ENCODE measurements at places on chromosomes 16 and 17.

DNA sequence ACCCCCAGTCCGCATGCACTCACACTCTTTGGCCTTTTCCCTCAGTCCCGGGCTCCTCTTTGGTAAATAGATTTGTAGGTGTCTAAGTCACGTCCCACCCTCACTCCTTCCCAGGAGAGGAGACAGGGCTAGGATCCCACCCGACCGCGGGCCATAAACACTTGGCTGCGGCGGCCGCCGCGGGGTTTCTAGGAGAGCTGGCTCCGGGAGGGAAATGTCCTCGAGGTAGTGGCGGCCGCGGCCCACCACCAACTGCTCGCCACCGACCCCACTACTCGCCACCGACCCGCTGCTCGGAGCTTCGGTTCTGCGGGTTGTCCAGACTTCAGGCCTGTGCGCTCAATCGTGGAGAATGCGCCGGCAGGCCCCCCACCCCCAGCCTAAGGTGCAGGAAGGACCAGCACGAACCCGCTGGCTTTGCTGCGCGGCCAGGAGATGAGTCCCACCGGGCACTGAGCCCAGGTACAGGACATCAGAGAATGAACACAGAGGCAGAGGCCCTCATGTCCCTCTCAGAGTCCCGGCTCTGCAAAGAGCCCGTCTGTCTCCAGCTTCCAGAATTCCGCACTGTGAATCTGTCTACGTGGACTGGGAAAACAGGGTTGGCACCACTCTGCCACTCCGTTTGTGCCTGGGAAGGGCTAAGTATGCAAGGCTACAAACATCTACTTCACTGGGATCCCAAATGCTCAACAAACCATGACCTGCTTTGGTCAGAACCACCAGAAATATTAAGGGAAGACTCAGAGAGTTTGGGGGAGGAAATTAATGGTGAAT is 2.5 kb downstream of the PRAC2 start:
- peak; percentile 59 for DNase-seq

DNA sequence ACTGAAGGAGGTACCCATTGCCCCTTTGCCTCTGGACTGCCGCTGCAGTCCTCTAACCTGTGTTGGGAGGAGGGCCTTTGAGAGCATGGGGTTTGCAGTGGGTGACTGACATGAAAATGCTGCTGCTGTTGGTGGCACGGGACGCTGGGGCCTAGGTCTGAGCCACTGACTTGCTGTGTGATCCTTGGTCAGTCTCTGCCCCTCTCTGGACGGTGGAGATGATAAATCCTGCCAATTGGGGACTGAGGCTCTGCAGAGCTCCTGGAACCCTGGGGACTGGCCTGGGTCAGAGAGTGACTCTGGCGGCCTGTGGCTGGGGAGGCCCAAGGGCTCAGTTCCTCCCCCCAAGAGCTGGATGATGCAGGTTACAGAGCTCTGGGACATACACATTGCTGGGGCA is 6.1 kb upstream of the PYDC1 start:
- no peak for DNase-seq

- DNase-seq: no peak
Observed at GRCh38 chr16:85635545-85636140, 22.5 kb downstream of the GSE1 start.

GRCh38 chr16:12617401-12617819 is 186.3 kb downstream of the CPPED1 start:
- no peak for DNase-seq

DNA sequence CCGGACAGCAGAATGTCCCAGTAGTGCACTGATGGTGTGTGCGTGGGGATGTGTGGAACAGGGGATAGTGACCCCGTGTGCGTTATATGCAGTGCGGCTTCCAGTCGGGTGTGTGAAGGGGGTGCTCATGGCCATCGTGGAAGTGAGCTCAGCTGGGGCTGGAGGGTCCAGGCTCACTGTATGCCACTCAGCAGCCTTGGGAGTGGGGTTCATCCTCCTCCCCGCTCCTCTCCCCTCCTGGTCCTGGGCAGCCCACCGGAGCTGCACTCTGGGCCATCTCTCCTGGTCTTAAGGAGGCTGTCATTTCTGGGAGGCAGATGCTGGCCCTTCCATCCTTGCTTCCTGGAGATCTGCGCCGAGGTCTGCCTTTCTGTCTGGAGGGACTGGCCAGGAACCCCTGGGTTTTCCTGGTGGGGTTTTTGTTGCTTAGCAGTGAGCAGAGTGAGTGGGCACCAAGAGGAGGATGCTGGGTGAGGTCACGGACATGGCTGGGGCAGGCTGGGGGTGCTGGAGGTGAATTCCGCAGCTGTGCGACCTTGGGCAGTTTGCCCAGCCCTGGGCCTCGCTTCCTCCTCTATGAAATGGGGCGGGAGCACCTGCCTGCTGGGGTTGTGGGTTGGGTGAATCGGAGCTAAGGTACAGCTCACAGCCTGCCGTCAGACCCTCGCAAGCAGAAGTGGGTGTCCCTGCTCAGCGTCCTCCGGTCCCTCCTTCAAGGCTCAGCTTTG is 164.1 kb downstream of the SEC14L1 start:
- DNase-seq: no peak

DNA sequence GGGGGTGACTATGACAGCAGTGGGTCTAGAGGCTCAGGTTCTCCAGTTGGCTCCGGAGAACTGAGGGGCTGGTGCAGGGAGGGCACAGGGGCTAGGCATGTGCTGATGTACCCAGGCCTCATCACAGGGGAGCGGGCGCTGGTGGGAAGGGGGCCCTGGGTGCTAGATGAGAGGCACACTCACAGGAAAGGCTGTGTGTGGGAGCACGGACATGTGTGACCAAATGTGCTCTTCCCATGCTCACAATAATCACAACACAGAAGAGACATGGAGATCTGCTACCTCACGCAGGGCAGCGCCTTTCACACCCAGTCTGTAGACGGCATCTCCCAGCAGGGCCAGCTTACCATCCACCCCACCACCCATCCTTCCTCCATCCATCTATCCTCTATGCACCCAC is 17.4 kb upstream of the RASD1 start:
- no peak for DNase-seq

- no peak for DNase-seq
Observed at GRCh38 chr16:70575376-70575775, 51.8 kb downstream of the SF3B3 start.

- DNase-seq: no peak
Observed at GRCh38 chr16:54006693-54007092, 279.9 kb downstream of the IRX3 start.

- DNase-seq: no peak
Observed at GRCh38 chr17:31915456-31916100, 14.1 kb upstream of the UTP6 start.

- no peak for DNase-seq
Observed at GRCh38 chr16:5336941-5337340, 239.3 kb upstream of the EEF2KMT start.

DNA sequence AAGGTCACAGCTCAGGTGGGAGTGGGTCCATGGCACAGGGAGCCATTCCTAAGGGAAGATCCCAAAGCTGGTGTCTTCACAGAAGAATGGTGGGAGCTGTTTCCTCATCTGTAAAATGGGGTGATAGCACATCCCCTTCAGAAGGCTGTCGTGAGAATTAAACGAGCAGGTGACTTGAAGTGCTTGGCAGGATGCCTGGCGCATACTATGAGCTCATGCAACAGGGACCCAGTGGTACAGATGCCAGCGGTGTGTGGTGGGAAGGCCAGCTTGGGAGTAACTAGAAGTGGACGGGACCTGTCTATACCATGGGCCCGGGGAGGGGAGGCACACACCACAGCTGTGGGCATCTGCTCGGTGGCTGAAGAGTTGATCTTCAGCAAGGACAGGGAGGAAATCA is 189.3 kb upstream of the TNRC6C start:
- DNase-seq: no peak

- no peak for DNase-seq
Observed at GRCh38 chr16:52499060-52499440, 47.9 kb downstream of the TOX3 start.

DNA sequence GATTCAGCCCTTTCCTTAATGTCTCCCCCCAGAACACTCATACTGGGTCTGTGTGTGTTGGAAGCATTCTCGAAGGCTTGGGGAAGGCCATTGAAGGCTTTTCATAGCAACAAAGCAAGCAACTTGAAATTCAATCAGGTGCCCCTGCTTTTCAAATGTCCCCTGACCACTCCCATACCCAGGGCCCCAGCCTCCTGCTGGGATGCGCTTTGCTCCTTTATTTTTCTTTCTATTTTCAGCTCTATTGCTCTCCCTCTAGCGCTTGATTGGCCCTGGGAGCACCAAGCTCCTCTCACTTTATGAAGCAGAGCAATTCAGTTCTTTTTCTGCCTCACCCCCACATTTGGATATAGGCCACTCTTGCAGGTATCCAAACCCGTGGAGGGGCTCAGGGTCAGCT is 92.0 kb downstream of the WSCD1 start:
- DNase-seq: no peak

DNA sequence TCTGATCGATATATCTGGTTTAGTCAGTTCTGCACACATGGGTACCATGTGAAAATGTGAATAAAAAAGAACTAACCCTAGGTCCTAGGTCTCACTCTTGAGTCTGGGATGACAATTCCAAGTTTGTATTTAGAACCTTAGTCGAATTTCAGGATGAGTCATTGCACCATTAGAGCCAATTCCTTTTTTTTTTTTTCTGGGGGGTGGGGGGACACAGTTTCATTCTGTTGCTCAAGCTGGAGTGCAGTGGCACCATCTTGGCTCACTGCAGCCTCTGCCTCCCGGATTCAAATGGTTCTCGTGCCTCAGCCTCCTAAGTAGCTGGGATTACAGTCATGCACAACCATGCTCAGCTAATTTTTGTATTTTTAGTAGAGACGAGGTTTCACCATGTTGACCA is 41.6 kb downstream of the SPAG9 start:
- DNase-seq: no peak

DNA sequence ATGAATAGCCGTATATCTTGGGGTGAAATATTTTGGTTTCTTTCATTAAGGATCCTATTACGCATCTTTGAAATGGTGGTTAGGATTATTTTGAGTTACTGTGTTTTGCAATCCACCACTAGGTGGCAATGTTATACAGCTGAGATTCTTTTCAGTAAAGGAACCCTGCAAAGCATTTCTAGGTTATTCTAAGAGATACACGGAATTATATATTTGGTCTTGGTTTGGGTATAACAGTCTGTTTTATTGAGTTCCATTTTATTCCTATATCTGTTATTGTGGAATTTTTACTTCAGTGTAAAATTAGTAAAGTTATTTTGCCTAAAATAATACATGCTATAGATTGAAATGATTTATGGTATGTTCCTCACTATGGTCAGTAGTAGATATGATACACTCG is 62.9 kb upstream of the CPHXL start:
- DNase-seq: no peak

DNA sequence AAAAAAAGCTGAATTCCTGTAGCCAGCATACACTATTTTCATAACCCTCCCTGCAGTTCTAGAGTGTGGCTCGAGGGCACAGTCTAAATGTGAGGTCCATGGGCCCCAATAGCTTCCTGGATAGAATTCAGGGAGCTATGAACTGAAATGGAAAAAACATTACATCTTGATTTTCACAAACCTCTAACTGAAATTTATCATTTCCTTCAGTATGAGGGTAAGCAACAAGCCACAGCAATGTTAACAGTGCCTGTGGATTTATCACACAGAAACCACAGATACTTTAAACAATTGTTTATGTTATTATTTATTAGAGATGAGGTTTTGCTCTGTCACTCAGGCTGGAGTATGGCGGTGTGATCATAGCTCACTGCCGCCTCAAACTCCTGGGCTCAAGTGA is 18.2 kb downstream of the TMEM92 start:
- DNase-seq: no peak

DNA sequence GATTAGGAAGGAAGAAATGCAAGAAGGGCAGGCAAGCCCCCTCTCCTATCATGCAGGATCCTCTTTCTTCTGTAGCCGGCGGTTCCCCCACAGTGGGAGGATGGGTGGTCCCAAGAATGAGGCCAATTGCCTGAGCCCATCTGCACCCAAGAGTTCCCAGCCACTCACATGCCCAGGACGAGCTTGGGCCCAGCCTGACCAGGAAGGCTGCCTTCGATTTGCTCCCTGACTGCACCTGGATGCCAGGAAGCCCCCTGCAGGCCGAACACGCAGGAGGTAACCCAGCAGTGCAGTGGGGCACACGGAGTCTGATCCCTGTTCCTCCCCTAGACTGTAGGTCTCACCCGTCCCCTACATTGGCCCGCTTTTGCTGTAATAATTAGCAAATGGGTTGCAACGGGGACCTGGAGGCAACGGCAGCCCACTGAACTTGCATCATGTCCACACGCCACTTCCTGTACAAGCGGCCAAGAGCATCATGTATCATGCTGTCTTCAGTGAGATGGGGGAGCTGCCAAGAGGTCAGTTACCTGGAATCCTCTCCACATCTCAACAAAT is 67.5 kb downstream of the AMFR start:
- no peak for DNase-seq
